Stimulated activated CD8-positive, alpha-beta memory T cell treated with anti-CD3 and anti-CD28 coated beads, Interleukin-4, amount 100 ng/mL, for 1 hour (primary cell): ENCODE measurements at places on chromosomes 6 and 20.

- DNase-seq: no peak
Measured at GRCh38 chr20:37411408-37412219, 65.7 kb downstream of the SRC start.

- no peak for DNase-seq
Measured at GRCh38 chr6:19444481-19444880, 392.7 kb upstream of the ID4 start.

DNA sequence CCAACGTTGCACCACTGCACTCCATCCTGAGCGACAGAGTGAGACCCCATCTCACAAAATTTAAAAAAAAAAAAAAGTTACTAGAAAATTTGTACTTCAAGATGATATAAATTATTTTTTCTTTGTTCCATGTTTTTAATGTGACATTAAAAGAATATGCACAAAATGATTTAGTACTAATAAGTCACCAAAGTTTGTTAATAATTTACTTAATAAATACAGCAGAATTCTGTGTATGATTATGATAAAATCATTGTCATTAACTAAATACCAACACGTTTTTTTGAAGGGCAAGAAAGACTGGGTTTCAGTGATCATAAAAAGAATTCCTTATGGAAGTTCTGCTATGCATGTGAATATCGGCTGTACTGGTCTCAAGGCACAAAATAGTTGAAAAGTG is 28.1 kb downstream of the GOPC start:
- no peak for DNase-seq

- no peak for DNase-seq
Measured at GRCh38 chr6:153702671-153703070, 336.4 kb upstream of the OPRM1 start.

DNA sequence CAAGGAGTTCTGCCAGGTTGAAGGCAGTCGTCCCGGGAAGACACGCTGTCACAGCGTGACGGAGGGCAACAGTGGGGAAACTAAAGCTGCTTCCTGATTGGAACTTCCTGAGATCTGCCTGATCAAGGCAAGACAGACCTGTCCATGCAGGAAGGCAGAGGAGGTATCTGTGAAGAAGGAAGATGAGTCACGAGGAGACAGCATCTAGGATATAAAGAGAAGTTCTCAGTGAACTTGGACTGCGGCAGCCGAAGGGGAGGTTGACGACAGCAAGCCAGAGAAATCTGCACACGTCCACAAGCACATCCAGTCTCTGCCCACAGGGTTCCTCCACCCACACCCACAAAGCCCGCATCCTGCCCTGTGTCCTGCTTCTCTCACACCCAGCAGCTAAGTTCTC is 38.6 kb downstream of the PREP start:
- no peak for DNase-seq

DNA sequence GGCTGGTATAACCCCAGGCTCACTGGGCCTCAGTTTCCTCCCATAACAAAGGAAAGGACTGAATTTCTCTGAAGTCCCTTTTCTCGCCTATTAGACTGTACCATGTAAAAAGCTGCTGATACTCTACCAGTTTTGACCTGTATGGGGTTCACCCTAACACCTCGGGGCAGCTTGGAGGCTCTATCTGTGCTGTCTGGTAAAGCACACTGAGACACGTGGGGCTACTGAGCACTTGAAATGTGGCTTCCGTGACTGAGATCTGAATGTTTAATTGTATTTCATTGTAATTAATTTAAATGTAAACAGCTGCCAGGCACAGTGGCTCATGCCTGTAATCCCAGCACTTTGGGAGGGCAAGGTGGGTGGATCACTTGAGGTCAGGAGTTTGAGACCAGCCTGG is 24.0 kb downstream of the BMP7 start:
- no peak for DNase-seq

DNA sequence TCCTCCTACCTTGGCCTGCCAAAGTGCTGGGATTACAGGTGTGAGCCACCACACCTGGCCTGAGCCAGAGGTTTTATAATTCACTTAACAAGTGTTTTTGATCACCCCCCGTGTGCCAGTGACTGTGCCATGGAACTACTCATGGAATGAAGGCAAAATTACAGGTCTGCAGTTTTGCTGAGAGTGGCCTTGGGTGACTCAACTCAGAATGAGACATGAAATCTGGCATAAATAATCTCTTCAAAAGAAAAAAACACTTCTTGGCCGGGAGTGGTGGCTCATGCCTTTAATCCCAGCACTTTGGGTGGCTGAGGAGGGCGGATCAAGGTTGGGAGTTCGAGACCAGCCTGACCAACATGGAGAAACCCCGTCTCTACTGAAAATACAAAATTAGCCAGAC is 166.9 kb upstream of the SALL4 start:
- DNase-seq: no peak

DNA sequence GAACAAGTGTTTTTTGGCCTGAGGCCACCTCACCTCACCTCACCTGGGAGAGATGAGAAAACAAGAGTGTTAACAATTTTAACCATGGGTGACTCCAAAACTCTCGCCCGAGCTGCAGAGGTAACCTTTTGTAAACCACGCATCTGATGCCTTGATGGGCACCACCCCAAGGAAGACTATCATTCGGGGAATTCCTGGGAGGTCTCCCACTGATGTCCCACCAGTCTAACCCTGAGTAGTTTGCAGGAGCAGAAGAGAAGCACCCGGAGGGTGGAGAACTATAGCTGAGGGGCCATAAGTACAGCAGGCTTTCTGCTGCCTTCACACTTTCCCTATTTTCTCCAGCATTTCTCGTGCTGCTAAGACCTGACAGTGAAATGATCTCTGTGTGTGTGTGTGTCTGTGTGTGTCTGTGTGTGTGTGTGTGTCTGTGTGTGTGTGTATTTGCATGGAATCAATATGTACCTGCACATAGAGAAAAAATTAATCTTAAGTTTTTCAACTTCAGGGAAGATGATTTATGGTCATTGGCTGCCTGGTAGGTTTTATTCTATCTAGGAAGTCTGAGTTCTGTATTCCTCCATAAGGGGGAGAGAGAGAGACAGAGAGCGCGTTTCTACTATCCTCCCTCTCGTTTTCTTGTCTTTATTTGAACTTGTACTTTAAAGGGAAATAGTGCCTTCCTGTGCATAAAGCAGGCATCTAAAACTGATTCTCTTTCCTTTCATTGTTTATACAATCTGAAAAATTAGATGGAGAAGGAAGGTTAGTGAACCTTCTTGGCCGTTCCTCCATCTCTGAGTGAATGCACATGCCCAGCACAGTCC is 75.8 kb downstream of the CAP2 start:
- no peak for DNase-seq

DNA sequence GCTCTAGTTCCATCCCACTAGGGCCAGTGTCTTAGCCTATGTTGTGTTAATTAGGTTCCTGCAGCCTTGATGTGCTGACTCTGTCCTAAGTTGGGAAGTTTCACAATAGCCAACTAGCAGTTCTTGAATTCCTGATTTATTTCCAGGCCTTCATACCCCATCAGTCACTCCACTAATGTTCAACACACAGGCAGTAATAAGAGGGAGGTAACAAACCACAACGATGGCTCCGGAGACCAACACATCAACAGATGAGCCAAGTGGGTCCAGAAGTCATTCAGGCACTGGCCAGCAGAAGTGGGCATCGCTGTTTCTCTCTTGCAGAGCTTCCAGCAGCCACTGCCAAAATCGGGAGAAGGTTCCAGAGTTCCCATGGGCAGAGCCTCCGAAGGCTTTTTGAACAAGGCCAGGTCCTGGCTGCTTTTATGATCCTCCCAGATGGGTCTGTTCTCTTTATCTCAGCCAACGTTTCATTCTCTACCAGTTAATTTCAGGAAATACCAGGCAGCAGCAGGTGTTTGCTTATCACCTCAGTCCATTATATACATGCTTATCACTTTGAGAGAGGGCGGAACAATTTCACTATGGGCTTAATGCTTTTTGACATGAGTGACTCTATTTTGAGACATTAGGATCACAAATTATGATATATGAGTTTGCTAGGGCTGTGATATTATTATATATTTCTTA is 48.5 kb upstream of the NOP56 start:
- DNase-seq: no peak

DNA sequence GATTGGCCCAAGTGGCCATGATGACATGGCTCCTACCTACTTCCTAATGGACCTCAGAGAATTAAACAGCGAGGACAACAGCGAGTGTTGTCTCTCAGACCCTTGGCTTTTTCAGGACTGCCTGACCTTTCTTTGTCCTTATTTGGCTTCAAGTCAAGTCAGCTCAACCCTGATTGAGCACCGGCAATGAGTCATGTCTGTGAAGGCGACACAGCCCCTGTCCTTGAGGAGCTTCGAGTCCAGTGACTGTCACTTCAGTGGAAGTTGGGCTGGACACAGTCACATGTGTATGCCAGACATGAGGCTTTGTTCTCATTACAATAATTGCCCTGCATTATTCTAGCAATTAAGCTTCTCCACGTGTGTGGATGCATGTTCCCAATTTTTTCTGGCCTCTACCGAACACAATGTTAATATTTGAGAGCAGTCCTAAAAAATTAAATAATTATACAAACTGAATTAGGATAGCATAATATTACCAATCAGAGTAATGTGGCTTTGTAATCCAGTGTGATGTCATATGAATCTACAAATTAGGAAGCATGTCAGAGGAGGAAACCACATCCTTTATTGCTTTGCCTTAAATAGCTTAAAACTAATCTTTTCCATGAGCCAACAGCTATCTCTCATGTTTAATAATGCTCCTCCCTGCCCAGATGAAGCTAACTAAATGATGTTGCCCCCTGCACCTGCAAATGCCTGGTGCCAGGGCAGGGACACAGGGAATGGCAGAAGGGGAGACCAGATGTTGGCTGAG is 178.6 kb downstream of the CDH26 start:
- DNase-seq: no peak

DNA sequence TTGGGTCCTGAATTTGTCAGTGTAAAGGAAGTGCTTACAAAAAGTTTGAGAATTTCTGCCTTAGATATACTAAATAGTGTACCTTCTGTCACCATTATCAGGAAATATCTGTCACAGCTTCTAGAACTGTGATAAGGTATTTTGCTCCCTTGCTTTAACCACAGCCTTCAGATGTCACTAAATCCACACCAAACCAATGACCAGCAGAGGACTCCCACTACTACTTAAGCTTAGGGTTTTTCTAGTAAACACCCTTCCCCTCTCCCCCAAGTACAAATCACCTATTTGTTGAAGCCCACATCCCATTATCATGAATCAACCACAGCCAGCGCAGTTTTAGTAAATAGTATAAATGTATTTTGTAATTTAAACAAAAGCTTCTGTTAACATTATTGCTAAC is 8.6 kb upstream of the JPH2 start:
- no peak for DNase-seq

DNA sequence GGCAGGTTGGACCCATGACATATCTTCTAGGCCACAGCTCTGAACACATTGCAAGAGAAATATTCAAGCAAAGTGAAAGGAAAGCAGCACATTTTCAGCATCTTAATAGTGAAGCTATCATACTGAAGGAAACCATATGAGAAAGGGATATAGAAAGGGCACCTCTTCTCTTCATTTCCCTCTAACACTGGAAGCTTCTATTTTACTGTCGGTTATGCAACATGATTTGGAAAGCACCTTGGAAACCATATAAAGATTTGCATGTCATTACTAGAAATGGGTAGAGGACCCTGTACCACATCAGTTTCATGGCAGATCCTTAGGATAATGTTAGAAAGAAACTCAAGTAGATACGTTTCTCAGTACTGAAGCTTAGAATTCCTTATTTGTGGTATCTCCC is 70.5 kb upstream of the HMGN3 start:
- DNase-seq: no peak

- DNase-seq: no peak
Measured at GRCh38 chr6:36463676-36464075, 20.9 kb downstream of the KCTD20 start.

DNA sequence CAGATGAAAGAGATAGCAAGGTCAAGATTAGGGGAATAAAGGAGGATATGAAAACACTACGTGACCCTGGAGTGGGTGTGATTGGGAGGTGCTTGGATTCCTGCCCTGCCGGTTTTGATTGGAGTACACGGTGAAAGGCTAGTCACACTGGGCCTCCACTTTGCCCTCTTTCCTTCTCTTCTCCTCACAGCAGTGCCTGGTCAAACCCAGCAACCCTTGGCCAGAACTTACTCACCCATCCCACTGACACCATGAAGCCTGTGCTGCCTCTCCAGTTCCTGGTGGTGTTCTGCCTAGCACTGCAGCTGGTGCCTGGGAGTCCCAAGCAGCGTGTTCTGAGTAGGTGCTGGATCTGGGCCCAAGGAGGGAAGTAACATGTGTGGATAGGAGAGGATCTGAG is at the start of gene WFDC13:
TSS of gene WFDC13 (plus strand) at position 166 of the 400 bp plus-strand sequence. CDS start at position 252, 86 bp downstream.
- no peak for DNase-seq

GRCh38 chr6:143885116-143885515 is 20.8 kb downstream of the ZC2HC1B start:
- no peak for DNase-seq

DNA sequence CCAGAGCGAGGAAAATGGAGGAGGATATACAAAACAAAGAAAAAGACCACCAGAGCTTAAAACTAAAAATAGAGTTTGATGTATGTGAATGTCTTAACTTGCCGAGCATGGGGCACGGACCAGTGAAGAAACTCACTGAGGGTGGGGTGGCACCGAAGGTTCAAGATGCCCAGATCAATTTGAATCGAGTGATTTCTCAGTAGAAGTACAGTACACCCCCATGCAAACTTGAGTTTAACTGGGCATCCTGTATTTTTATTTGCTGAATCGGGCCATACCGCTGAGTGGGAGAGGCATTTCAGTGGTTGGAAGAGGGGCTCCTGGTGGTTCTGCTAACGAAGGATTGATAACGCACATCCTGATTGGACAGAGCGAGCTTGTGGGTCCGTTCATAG is 81.7 kb downstream of the ANKRD60 start:
- no peak for DNase-seq

DNA sequence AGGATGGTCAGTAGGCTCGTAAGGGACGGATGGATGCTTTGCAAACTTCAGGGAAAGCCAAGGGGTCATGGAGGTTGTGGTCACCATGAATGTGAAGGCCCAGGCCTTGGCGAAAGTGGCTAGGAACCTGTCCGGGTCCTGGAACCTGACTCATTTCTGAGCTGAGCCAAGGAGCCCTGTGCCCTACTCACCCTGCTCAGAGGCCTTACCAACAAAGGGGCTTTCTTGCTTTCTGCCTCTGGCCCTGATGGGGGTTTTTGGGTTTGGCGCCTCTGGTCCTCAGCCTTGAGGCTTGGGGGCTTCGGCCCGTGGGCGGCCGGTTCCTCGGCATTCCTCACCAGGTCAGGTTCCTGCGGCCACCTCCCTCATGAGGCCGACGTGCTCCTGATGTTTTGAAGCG is 155.1 kb downstream of the DTNBP1 start:
- DNase-seq: no peak

- DNase-seq: no peak
Measured at GRCh38 chr20:50338479-50339391, 148.1 kb downstream of the CEBPB start.

- no peak for DNase-seq
Measured at GRCh38 chr6:112296694-112297093, 42.3 kb upstream of the LAMA4 start.

GRCh38 chr6:14924126-14925024 is 321.5 kb upstream of the JARID2 start:
- DNase-seq: no peak

- no peak for DNase-seq
Measured at GRCh38 chr6:130934848-130935585, 107.8 kb downstream of the SMLR1 start.

- DNase-seq: no peak
Measured at GRCh38 chr20:25300496-25301170, 52.7 kb downstream of the PYGB start.
